Fibroblast of pulmonary artery (primary cell): ENCODE measurements at places on chromosomes 7 and 10.
A peak's percentile ranks its signal among the peaks of the same experiment; 100 is the strongest.

DNA sequence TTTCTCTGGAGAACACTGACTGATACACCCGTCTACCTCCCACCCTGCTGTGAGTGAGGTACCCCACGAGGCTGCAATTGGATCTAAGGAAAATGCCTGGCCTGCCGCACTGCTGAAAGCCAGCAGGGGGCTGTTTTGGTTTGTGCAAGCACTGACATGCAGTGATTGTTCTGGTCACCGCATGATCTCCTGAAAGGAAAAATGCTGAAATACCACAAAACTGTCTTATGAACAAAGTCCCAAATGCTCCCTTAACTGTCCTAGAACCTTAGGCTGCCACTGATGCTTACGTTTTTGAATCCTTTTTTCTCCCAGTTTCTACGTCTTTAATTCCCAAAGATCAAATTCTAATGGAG lies 132.7 kb downstream of the JCAD start:
- DNase-seq: peak; percentile 68

- peak; percentile 70 for DNase-seq
Observed at GRCh38 chr7:5421714-5422395, 1.8 kb downstream of the TNRC18 start.

GRCh38 chr7:40133561-40134427 lies 628 bp downstream of the MPLKIP start:
- peak; percentile 23 for DNase-seq

GRCh38 chr7:137080516-137081203 lies 212.2 kb downstream of the CHRM2 start:
- DNase-seq: no peak

GRCh38 chr7:151837285-151838042 lies 39.5 kb downstream of the PRKAG2 start:
- no peak for DNase-seq

GRCh38 chr10:17383801-17384555 lies 70.4 kb downstream of the ST8SIA6 start:
- peak; percentile 3 for DNase-seq

GRCh38 chr7:78345293-78345911 lies 546.8 kb downstream of the PHTF2 start:
- no peak for DNase-seq

DNA sequence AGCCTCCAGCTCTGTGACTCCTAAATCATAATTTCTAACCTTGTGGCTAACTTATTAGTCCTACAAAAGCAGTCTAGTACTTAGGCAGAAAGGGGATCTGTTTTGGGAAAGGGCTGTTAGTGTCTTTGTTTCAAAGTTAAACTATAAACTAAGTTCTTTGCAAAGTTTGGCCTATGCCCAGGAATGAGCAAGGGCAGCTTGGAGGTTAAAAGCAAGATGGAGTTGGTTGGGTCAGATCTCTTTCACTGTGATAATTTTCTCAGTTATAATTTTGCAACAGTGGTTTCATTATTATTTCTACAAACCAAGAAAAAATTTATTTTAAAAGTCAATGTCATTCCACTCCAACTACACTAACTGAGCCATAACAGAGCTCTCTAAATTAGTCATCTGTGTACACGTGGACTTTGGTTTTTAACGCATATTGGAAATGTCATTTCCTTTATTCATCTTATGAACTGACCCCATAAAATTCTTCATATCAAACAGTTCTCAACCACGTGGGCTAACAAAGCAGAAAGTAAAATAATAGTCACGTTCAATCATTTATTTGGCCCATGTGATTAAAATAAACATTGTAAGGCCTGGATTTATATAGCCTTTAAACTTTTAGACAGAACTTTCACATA lies 143.2 kb upstream of the C7orf33 start:
- no peak for DNase-seq

GRCh38 chr7:46775776-46776175 lies 806.1 kb downstream of the TNS3 start:
- no peak for DNase-seq

DNA sequence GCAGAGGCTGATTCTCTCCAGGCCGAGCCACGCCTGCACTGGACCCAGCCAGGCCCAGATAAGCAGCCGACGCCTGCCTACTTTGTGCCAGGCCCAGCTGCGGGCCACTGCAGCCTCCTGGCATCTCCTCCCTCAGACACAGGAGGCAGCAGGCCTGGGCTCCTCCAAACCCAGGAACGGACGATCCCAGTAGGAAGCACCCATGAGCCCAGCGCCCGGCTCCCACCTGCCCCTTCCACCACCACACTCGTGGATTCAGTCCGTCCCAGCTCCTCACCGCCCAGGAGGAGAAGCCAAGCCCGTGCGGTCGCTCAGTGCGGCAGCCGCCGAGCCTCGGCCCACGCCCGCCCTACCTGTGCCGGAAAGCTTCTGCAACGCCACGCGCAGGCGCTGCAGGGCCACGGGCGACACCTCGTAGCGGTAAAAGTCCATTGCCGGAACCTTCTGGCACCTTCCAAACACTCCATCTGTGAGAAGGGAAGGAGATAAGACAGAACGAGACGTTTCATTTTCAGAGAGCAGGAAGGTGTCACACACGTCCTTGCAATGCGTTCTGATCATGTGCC lies 271.1 kb downstream of the PTPRN2 start:
- no peak for DNase-seq

DNA sequence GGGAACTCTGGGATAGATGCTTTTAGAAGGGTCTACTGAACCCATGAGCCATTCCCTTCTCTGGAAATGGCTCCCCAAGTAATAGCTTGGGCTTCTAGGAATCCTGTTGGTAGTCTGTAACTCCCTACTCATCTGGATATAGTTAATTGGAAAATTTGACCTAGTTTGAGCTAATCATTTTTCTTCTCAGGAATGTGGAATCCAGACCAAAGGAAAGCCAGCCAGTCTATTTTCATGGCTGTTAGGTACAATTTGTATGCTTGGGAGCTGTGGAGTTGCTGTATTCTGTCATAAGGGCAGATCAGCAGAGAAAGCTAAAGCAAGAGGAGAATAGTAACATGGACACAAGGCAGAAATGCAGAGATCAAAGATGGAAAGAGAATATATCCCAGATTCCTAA lies 71.6 kb upstream of the C1GALT1 start:
- no peak for DNase-seq
